ENCODE measurements at places on chromosomes 7 and 10. TPM values are rescaled to one million over a fixed set of nuclear protein-coding genes. Genes with fewer than 3 reads are reported as not detected.

The LHPP gene
- total RNA-seq = 4.6 TPM

The ALOX5 gene
- total RNA-seq = 3.1 TPM

The GFRA1 gene
- not detected for total RNA-seq

The NUPR2 gene
- not detected for total RNA-seq

The DPCD gene
- total RNA-seq = 3.6 TPM

The SFTPA1 gene
- total RNA-seq = not detected

The VSTM4 gene
- total RNA-seq = 0.20 TPM

DNA sequence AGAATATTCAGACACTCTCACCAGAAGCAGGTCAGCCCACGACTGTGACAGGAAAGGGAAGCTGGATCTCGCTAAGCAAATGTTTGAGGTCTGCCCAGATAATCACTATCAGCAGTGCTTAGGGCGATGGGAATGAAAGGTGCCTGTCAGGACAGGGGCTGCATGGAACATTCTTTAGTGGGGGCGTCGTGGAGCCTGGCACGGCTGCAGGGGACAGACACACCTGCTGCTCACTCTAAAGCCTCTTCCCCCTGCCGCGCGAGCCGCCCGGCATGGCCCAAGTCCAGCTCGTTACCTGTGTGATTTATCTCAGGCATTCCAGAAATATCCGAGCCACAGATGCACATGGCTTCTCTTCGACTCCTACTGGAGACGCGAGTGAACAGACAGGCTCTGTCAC is 235.5 kb downstream of the GLRX3 start:
- H3K4me1 ChIP-seq = no peaks in the 10 kb centered on the region
- no peaks in the 10 kb centered on the region for H3K36me3 ChIP-seq
- no peaks in the 10 kb centered on the region for H3K27me3 ChIP-seq
- H3K27ac ChIP-seq = no peak overlapping the region

DNA sequence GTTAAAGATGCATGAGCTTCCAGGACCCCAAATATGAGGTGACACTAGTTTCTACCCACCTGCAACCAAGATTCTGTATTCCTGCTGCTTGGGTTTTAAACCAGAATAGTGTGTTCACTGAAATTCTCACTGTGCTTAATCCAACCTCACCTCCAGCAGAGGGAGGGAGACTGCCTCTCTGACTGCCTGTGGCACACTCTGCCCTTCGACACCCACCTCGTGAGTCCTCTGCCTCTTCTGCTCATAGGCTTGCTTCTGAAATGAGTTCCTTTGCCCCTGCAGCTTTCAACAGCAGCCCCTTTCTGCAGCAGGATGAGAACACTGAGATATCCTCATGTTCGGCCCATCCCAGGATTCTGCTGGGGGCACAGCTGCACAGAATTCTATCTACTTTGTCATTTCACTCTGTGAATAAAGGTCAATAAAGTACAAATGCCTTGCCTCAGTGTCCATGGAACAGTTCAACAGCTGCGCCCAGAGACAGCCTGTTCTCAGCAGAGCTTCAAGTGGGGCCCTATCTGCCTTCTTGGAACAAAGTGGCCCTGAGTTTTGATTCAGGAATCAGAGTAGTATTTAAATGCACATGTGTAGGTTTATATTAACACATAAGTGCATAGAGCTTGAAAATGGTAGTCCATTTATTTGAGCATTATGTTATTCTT is 632.5 kb downstream of the TNS3 start:
- no peak overlapping the region for H3K4me3 ChIP-seq
- no peaks in the 10 kb centered on the region for H3K36me3 ChIP-seq
- H3K4me1 ChIP-seq = no peaks in the 10 kb centered on the region
- no peaks in the 10 kb centered on the region for H3K27me3 ChIP-seq

- no peaks in the 10 kb centered on the region for H3K36me3 ChIP-seq
- no peak for DNase-seq
- no peak overlapping the region for H3K4me3 ChIP-seq
Measured at GRCh38 chr7:121083790-121084251, 95.3 kb downstream of the CPED1 start.

- no peak for DNase-seq
- H3K27me3 ChIP-seq = no peaks in the 10 kb centered on the region
- peaks cover 32% of the 10 kb centered on the region for H3K4me1 ChIP-seq
- no peak overlapping the region for H3K27ac ChIP-seq
- H3K36me3 ChIP-seq = no peaks in the 10 kb centered on the region
Measured at GRCh38 chr10:30756151-30756550, 126.6 kb upstream of the LYZL2 start.

- no peaks in the 10 kb centered on the region for H3K27me3 ChIP-seq
- H3K27ac ChIP-seq = no peak overlapping the region
- DNase-seq = no peak
- no peaks in the 10 kb centered on the region for H3K36me3 ChIP-seq
- H3K4me3 ChIP-seq = no peak overlapping the region
Measured at GRCh38 chr7:67429735-67430134, 433.1 kb downstream of the TYW1 start.

GRCh38 chr10:92493362-92493761 is 80.5 kb downstream of the IDE start:
- no peaks in the 10 kb centered on the region for H3K4me1 ChIP-seq
- H3K27me3 ChIP-seq = no peaks in the 10 kb centered on the region
- H3K27ac ChIP-seq = no peak overlapping the region

DNA sequence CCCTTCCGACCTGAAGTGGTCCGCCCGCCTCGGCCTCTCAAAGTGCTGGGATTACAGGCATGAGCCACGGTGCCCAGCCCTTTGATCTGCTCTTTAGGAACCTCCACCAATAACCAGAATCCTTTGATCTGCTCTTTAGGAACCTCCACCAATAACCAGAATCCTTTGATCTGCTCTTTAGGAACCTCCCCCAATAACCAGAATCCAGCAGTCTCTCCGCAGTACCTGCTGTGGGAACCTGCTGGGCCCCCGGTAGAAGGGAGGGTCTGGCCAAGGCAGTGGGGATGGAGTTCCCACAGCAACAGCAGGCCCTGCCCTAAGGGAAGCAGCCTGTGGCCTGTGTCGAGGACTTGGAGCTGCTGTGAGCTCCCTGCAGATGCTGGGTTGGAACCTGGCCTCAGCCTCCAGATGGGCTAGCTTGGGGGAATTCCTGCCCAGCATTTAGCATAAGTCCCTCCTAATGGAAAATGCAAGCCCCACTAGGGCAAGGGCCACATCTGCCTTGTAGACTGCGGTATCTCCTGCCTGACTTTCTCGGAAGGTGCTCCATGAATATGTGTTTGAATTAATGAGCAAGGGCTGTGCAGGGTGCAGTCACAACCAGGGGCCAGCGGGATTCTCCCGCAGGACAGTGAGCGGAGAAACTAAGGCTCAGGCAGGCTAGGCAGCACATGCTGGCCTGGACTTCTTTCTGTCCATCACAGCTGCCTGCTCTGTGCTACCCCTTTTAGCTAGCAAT is 165.8 kb downstream of the UBE2H start:
- H3K27me3 ChIP-seq = peaks cover 77% of the 10 kb centered on the region
- peaks cover 23% of the 10 kb centered on the region for H3K4me1 ChIP-seq
- H3K36me3 ChIP-seq = no peaks in the 10 kb centered on the region

DNA sequence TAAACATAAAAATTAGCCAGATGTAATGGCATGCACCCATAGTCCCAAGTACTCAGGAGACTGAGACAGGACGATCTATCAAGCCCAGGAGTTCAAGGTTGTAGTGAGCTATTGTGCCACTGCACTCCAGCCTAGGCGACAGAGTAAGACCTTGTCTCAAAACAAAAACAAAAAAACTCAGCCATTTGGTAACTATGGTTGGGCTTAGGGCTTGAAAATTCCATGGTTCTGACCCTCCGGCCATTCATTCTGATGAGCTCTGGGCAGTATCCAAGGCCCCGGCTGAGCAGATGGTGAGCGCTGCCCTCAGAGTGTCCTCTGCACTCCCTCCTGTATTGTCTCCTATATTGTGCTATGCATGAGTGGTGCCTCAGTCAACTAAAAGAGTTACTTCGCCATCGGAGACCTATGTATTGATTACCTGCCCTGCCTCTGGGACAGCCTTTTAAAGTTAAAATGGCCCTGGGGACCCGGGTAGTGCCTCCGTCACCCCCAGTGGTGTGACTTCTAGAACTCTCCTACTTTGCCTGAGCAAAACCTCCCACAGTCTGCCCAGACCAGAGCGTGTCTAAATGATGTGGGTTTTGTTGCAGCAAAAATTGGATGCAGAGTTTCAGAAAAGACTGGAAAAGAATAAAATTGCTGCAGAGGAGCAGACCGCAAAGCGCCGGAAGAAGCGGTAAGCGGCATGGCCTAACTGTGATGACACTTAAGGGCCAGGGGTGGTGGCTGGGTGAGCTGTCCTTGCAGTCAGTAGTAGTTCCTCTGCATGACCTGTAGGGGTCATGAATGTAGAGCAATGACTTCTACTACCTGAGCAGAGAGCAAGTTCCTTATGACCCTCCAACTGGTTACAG is 8.1 kb downstream of the PRKRIP1 start:
- no peak overlapping the region for H3K4me3 ChIP-seq
- no peak overlapping the region for H3K27ac ChIP-seq
- no peaks in the 10 kb centered on the region for H3K4me1 ChIP-seq
- H3K36me3 ChIP-seq = peaks cover 50% of the 10 kb centered on the region
- DNase-seq = peak; percentile 27

DNA sequence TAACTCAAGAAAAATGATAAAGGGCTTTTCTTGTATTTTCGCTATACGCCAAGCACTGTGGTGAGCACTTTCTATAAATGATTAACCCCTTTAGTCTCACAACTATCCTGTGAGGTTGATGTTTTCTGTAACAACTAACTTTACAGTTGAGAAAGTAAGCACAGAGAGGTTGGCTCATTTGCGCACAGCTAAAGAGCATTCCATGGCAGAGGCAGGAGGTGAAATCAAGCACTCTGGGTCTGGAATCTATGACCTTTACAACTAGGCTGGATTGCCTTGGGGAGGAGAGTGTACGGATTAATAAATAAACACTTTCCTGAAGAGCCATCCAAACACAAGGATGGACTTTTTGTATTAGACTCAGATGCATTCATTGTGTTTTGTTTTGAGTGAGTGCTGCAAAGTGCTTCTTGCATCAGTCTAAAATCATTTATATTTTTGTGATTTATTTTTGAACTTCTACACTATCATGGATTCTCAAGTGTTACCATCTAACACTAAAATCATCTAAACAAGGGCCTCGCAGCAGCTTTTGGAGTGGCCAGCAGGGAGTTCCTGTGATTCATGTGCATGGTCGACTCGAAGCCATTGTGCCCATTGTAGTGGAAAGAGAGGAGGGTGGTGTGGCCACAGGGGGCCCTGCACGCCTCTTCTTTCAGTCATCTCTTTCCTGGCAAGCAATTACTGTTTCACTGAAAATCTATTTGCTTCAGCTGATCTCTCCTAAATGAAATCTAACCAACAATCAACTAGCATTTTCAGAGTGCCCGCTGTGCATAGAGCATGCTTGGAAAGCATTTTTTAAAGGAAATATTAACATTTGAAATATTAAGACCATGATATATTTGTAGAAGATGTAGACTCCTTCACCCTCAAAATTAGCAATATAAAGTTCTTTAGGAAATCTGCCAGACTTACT is 633.4 kb upstream of the COBL start:
- DNase-seq = no peak
- H3K4me1 ChIP-seq = no peaks in the 10 kb centered on the region
- no peak overlapping the region for H3K4me3 ChIP-seq
- H3K27ac ChIP-seq = no peak overlapping the region
- H3K27me3 ChIP-seq = no peaks in the 10 kb centered on the region

DNA sequence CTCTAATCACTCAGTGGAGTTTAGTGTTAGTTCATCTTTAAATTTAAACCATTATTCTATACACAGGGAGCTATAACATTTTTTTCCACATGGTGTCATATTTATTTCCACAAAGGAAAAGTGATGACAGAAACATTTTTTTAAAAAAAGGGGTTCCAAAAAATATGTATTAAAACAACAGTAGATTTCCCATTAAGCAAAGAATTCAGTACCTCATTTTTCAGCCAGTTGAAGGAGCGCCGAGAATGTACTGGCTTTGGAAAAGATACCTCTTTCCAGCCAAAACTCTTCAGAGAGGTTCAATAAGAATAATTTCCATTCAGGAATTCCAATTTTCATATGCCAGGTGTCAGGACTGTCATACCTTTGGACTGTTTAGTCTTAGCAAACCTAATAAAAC is 250.5 kb upstream of the MEOX2 start:
- no peaks in the 10 kb centered on the region for H3K36me3 ChIP-seq
- no peaks in the 10 kb centered on the region for H3K27me3 ChIP-seq
- H3K4me3 ChIP-seq = no peak overlapping the region
- no peaks in the 10 kb centered on the region for H3K4me1 ChIP-seq
- no peak for DNase-seq

- peaks cover 5% of the 10 kb centered on the region for H3K4me1 ChIP-seq
- peaks cover 6% of the 10 kb centered on the region for H3K27me3 ChIP-seq
- no peaks in the 10 kb centered on the region for H3K36me3 ChIP-seq
- H3K4me3 ChIP-seq = no peak overlapping the region
- DNase-seq = no peak
- no peak overlapping the region for H3K27ac ChIP-seq
Measured at GRCh38 chr7:2473496-2474180, 2.6 kb downstream of the GRIFIN start.

GRCh38 chr10:44974628-44975430 is 3.8 kb downstream of the DEPP1 start:
- H3K27me3 ChIP-seq = no peaks in the 10 kb centered on the region
- peak overlapping the region; percentile 40 for H3K27ac ChIP-seq

DNA sequence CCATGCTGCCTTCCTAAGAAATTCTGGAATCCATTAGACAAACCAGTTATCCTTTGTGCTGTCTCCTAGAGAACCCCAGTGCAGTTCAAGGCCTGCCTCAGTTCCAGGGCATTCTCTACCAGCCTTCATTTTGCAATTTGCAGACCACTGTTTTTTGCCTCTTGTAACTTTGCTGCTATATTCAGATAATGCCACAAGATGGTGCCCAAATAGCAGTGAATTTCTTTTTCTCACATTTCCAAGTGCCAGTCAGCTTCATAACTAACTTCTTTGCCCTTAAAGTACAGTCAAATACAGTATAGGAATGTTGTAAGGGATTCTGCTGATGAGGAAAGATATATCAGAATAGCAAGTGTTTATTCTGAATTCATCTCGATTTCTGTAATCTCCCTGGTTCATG is 25.2 kb downstream of the LOXL4 start:
- DNase-seq = no peak
- peaks cover 34% of the 10 kb centered on the region for H3K36me3 ChIP-seq
- H3K4me3 ChIP-seq = no peak overlapping the region
- H3K27me3 ChIP-seq = no peaks in the 10 kb centered on the region
- no peaks in the 10 kb centered on the region for H3K4me1 ChIP-seq

GRCh38 chr10:2130705-2131305 is 393.5 kb upstream of the ADARB2 start:
- DNase-seq = no peak
- no peaks in the 10 kb centered on the region for H3K36me3 ChIP-seq
- H3K27ac ChIP-seq = no peak overlapping the region
- no peaks in the 10 kb centered on the region for H3K27me3 ChIP-seq
- H3K4me3 ChIP-seq = no peak overlapping the region

- H3K27ac ChIP-seq = peak overlapping the region; percentile 71
- H3K4me3 ChIP-seq = no peak overlapping the region
- no peaks in the 10 kb centered on the region for H3K27me3 ChIP-seq
- no peak for DNase-seq
- peaks cover 32% of the 10 kb centered on the region for H3K4me1 ChIP-seq
Measured at GRCh38 chr10:102268375-102268888, 23.1 kb downstream of the GBF1 start.

- H3K4me1 ChIP-seq = peaks cover 85% of the 10 kb centered on the region
- H3K4me3 ChIP-seq = peak overlapping the region; percentile 78
- no peak for DNase-seq
Measured at GRCh38 chr7:26191974-26192479, 8.5 kb downstream of the HNRNPA2B1 start.
